ENCODE measurements at places on chromosomes 1 and 21.

GRCh38 chr21:31862078-31862477 is 10.7 kb upstream of the HUNK start:
- no peak for DNase-seq

- no peak for DNase-seq
These were observed 1.7 kb upstream of the RSPO1 start for GRCh38 chr1:37636435-37636834.

DNA sequence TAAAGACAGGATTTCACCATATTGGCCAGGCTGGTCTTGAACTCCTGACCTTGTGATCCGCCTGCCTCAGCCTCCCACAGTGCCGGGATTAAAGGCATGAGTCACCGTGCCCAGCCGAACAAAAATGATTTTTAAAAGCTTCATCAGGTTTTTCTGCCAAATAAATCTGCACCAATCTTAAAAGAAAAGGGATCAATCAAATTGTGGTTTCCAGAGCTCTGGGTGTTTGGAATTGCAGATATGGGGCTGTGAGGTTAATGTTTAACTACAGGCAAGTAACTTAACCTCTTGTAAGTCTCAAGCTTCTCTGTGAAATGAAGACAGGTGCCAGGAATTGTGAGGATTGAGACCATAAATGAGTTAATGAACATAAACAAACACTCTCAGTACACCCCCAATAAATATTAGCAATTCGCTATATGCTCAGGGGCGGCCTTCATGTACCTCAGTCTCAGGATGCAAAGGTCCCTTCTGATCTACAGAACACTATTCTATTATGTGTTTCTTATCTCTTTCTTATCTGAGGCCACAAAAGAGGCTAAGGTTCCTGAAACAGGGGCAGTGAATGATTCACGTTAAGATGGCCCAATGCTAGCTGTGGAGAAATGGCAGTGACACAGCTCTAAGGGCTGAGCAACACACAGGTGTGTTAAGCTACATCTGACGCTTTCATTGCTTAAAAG is 7.1 kb upstream of the GNPAT start:
- DNase-seq, result peak; percentile 18

- DNase-seq, result no peak
These were observed 106.4 kb downstream of the C1orf94 start for GRCh38 chr1:34283142-34283541.

DNA sequence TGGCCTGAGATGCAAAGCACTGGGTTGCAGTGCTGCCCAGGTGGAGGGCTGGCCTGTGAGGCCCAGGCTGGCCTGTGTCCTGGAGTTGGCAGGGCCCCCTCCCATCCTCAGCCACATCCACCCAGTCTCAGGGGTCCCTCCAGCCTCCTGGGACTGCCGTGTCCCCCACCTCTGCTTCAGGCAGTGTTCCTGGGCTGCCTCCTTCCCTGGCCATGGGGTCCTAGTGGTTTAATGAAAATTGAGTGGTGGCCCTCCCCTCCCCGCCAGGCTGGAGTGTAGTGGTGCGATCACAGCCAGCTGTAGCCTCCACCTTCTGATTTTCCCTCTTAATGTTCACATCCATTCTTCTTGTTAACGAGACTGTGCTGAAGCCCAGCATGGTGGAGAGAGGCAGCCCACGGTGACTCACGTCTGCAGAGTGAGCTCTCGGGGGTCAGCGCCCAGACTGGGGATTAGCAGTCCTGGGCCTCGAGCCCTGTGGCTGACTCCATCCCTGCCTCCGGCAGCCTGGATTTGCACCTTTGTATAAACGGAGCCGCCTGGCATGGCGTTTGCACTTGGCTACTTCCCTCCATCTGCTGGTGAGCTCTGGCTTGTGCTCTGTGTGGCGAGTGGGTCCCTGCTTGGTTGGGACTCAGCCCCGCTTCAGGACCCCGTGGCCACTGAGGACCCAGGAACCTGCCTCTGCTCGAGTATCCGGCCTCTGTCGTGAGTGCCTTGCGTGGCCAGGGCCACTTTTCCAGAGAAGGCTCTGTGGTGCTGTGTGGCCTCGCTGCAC is 6.9 kb downstream of the MIB2 start:
- DNase-seq, result peak; percentile 37

GRCh38 chr1:116938216-116938615 is 28.5 kb downstream of the PTGFRN start:
- DNase-seq, result no peak

- no peak for DNase-seq
These were observed 31.1 kb upstream of the CYP4B1 start for GRCh38 chr1:46767649-46768282.

- DNase-seq, result no peak
These were observed 40.6 kb upstream of the RAB4A start for GRCh38 chr1:229230140-229230892.
